ENCODE measurements at places on chromosomes 1 and 21. TPM values are rescaled to one million over a fixed set of nuclear protein-coding genes. Genes with fewer than 3 reads are reported as not detected.

C1orf185 gene
- not detected for polyA plus RNA-seq

DNA sequence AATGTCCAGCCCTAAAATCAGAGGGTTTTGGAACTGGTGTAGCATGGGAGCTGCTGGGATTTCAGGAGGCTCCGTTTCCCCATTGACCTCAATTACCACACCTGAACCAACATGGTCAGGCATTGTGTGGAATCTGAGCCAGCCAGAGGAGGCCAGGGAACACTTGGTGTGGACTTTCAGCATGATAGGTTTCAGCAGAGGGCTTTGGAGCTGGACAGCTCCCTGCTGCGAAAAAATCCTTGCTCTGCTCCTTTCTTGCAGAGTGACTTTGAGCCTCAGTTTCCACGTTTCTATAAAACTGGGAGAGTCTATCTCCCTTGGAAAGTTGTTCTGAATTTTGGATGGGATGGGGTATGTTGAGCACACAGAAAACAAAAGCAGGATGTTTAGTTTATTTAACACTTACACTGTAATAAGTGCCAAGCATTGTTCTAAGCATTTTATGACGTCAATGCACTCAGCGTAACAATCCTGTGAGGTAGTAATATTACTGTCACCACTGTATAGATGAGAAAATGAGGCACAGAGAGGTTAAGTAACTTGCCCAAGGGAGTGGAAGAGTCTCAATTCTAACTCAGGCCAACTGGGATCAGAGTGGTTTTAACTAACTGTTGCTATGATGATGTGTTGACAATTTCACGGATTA, 168.0 kb downstream of the GRIK3 start:
- H3K4me1 ChIP-seq, result no peaks in the 10 kb centered on the region
- H3K27me3 ChIP-seq, result no peaks in the 10 kb centered on the region
- no peak for DNase-seq
- no peaks in the 10 kb centered on the region for H3K36me3 ChIP-seq
- H3K27ac ChIP-seq, result no peak overlapping the region
- no peak overlapping the region for H3K4me3 ChIP-seq

DNA sequence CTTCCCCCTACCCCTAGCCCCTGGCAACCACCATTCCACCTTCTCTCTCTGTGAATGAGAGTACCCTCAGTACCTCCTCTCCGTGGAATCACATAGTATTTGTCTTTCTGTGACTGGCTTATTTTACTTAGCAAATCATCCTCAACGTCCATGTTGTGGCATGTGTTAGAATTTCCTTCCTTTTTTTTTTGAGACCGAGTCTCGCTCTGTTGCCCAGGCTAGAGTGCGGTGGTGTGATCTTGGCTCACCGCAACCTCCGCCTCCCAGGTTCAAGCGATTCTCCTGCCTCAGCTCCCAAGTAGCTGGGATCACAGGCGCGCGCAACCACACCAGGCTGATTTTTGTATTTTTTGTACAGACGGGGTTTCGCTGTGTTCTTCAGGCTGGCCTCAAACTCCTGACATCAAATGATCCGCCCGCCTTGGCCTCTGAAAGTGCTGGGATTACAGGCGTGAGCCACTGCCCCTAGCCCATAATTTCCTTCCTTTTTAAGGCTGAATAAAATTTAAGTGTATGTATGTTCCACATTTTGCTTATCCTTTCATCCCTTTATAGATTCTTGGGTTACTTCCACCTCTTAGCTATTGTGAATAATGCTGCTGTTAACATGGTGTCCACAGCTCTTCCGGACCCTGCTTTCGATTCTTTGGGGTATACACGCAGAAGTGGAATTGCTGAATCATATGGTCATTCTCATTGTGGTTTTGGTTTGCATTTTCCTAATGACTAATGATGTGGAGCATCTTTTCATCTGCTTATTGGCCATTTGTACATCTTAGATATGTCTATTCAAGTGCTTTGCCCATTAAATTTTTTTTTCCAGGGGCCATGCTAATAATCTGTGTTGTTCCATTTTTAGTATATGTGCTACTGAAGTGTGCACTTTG, 32.3 kb downstream of the ERRFI1 start:
- peaks cover 8% of the 10 kb centered on the region for H3K4me1 ChIP-seq
- H3K27ac ChIP-seq, result peak overlapping the region; percentile 43
- no peaks in the 10 kb centered on the region for H3K36me3 ChIP-seq

SCP2 gene
- polyA plus RNA-seq, result 265 TPM

GRCh38 chr1:207991583-207992026, 80.7 kb upstream of the CD34 start:
- no peaks in the 10 kb centered on the region for H3K36me3 ChIP-seq
- H3K27ac ChIP-seq, result no peak overlapping the region
- no peaks in the 10 kb centered on the region for H3K4me1 ChIP-seq
- DNase-seq, result no peak
- H3K27me3 ChIP-seq, result peaks cover 16% of the 10 kb centered on the region
- H3K4me3 ChIP-seq, result no peak overlapping the region

C4BPA gene
- not detected for polyA plus RNA-seq
